Vagina (tissue), 2 donors: ENCODE measurements at places on chromosomes 16 and 17.

DNA sequence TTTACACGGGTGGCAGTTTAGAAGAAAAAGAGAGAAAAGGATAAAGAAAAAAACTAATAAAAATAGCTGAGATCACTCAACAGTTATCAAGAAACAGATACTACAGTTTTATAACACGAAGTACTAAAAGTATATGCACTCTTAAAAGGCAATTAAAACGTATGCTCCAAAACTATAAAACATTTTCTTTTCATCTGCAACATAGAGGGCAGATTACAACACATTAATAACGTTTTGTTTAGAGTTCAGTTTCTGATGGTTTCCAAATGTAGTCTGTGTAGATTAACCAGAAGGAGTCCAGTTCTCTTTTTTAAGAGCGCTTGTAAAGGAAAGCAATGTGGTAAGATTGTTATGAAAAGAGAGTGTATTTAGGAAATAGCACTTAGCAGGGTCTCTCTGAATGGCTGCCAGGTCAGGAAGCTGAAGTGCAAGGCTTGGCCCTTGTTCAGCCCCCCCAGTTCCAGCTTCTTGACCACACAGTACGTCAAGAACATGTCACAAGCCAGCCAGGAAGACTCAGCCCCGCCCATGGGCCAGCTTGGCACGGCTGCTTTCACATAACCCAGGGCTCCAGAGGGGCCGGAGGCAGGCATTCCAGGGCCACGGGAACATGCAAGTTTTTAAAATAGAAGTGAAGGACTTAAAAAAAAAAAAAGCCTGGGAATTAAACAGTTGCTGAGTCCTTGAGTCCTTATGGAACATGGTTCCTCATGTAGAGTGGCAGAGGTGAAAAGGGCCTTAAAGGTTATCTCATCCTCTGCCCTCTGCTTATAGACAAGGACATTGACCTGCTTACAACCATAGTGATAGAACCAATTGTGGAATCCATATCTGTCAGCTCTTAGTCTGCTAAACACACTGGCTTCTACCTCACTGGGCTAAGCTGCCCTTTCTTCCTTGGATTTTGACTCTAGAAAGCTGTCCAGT, 147.4 kb upstream of the TBX2 start:
- peak; percentile 97 for DNase-seq

DNA sequence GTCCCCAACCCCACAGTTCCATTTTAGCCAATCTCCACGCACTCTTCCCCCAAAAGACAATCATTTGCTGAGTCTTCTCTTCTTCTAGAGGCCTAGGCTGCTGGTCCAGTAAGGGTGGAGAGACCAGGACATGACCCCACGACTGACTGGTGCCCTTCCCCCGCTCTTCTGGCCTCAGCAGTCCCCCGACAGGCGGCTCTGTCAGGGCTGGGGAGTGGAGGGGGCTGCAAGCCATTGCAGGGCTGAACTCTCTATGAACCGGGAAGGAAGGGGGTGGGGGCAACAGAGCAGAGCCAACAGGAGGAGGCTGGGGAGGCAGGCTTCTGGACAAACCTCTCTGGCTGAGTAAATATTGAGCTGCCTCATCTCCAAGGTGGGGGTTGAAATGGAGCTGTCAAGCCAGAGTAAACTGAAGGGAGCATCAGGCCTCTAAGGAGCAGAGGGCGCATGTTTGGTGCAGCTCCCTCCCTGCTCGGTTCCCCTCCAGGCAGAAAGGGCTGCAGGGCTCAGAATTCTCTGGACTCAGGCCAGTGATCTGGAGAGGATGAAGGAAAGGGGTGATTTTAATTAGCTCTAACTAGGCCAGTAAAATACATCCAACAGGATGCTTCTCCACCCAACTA, 8.7 kb downstream of the HOXB1 start:
- no peak for DNase-seq

DNA sequence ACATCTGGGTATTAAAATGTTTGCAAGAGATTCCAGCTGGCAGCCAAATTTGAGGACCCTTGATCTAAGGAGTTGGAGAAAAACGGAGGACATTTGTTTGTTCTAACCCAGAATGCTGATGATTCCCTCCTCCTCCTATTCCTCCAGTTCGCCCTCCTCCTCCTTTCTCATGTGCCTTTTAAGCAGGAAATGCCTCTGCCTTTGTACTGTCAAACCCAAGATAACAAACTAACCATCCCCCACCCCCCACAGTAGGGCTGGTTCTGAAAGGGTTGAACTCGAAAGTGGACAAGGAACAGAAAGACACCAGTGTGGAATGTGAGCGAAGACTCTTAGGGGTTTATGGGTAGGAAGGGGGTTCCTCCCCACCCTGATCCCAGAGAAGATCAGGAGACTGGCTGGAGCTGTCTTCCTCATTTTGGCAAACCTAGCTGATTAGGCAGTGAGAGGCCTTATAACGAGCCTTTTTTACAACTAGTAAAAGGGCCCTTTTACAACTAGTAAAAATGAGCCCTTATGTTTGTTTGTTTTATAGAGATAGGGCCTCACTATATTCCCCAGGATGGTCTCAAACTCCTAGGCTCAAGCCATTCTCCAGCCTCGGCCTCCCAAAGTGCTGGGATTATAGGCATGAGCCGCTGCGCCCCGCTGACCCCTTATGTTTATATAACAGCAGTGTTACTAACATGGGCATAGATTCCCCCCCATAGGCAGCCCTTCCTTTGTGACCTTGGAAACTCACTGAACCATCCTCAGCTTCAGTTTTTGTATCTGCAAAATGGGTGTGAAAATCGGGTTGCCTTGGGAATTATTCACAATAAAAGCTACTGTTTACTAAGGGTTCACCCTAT, 975 bp downstream of the CHD9 start:
- no peak for DNase-seq

- no peak for DNase-seq
These were observed 58.2 kb downstream of the TK2 start for GRCh38 chr16:66491716-66492064.

DNA sequence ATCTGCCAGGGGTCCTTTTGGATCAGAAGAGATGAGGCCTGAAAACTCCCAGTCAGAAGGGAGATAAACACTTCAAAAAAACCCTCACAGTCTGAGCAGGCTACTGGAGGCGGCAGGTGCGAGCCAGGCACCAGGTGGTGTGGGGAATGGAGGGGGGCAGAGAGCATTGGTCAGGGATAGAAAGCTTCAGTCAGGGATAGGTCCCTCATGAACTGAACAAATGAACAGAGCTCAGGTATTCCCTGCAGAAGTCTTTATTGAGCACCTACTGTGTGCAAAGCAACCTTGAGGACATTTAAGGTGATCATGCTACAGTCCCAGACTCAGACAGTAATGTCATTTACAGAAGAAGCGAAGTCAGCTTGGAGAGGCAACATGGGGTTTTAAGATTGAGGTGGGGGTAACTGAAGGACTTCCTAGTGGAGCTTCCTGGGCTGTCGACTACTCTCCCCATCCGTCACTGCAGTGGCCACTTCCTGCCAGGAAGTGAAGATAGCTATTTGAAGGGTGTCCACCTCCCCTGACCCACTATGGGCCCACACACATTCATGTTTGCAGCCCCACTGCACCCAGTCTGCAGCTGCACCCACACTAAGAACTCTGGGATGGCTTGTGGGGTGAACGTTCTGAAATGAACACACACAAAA, 3.2 kb downstream of the KIFC3 start:
- no peak for DNase-seq

DNA sequence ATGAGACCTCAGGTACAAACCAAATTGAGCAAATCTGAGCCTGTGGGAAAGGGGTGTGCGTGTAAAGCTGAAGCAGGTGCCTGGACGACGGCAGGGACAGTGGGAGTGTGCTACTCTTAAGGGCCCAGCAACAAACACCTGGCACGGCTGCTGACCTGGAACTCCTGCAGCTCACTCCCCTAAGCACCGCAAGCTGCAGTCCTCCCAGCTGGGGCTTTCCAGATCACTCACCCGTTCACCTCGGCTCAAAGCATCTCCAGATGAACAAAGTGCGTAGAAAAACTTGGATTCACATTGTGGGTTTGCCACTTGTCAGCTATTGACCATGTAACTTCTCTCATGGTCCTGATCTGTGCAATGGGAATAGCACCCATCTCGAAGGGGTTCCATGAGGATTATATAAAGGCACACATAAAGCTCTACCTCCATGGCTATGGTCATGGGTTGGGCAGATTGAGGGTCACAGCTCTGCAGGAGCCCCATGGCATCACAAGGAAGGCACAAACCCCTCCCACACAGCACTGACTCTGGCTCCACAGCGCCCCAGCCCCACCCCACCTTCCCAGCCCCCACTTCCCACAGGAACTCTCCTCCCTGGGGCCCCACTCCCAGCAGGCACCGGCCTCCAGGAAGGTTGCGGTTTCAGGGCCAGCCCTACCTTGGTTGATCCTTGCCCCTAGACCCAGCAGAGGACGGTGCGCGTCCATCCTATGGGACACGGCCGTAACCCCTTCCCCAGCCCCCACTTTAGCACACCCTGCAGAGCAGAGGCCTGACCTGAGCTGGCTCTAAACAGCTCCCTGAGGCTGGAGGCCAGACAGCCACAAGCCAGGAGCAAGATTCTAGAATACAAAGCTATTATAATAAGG, 21.9 kb downstream of the ST3GAL2 start:
- no peak for DNase-seq

- no peak for DNase-seq
These were observed 73.6 kb upstream of the MRTFB start for GRCh38 chr16:13997526-13997925.

- DNase-seq = no peak
These were observed at the start of gene MVP for GRCh38 chr16:29820271-29820701. MVP (plus strand) TSS chr16:29820462; CDS start chr16:29830550, 10,088 bp downstream.

DNA sequence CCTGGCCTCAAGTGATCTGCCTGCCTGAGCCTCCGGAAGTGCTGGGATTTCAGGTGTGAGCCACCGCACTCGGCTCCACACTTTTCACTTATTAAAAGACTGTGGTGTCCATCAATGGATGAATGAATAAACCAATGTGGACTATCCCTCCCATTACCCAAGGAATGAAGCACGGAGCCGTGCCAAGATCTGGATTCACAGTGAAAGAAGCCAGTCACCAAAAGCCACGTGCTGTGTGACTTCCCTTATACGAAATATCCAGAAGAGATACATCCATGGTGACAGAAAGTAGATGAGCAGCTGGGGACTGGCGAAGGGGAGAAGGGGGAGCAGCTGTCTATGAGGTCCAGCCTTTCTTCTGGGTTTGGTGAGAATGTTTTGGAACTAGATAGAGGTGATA, 48.2 kb upstream of the STH start:
- no peak for DNase-seq

GRCh38 chr16:55571191-55571897, 4.9 kb downstream of the CAPNS2 start:
- no peak for DNase-seq

- DNase-seq = no peak
These were observed 6.6 kb downstream of the CTF1 start for GRCh38 chr16:30903002-30903401.

DNA sequence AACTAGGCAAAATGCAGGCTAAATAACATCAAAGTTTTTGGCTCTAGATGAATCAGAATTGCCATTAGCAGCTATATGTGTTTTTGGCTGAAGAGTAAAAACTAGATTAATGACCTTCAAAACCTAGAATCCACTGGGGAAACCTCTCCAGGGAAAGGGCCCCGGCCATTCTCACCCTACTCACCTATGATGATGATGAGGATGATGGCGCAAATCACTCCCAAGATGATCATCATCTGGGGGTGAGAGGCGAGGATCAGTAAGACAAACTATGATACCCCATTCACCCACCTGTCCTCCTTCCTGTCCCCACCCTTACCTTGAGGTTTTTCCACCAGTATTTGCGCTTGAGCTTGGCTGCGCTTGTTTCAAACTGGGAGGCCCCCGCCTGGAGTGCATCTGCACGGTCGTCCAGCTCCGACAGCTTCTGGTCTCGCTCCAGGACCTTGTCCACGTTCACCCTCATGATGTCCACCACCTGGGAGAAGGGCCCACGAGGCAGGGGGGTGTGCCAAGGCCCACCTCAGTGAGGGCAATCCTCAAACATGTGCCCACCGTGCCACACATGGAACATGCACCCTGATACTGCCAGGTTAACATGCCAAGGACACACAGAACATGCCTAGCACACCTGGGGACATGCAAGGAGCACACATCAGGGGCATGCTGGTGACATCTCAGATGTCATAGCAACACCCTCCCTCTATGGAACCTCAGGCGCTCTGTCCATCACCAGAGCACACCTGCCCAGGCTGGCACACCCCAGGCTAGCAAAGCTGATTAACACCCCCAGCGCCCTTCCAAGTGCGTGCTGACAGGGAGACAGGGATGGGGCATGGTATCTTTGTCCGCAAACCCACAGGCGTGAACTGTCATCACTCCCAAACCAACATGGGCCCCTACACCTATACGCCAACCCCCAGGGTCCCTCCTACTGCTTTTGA, 1.2 kb downstream of the VAMP2 start:
- DNase-seq = no peak

- DNase-seq = no peak
These were observed 101.0 kb upstream of the CNTNAP4 start for GRCh38 chr16:76176153-76176552.

- DNase-seq = no peak
These were observed 542.1 kb downstream of the XYLT1 start for GRCh38 chr16:16928532-16929109.

DNA sequence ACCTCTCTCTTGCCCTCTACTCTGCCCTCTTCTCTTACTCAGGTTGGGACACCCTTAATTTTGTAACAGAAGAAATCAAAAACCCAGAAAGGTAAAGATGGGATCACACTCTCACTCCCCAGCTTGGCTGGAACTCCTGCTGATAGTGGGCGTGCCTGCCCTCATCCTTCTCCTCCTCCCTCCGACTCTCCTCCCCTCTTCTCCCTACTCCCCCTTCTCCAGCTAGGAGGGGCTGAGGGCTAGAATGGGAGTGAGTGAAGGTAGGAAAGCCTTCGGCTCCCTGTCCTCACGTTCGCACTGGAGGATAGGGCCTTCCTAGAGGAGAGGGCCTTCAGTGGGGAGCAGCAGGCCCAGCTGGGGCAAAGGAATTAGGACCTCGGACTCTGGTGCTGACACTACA, 20.3 kb downstream of the SLC7A6OS start:
- DNase-seq = no peak

DNA sequence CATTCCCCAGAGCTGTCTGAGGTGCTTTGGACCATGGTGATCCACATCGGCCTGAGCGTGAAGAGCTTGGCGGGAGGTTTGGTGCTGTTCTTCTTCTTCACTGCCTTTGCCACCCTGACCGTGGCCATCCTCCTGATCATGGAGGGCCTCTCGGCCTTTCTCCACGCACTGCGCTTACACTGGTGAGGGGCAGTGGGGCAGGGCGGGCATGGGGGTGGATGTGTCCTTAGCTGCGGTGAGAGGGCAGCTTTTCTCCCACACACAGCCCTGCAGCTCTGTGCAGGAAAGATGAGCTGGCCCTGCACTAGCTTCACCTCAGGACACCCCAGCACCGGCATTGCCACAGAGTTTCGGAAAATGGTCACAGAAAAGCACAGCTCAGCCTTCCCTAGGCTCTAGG, 21.8 kb upstream of the NAGLU start:
- DNase-seq = no peak

- no peak for DNase-seq
These were observed 5.9 kb upstream of the WDR81 start for GRCh38 chr17:1718362-1719165.

GRCh38 chr16:53839150-53839549, 135.2 kb downstream of the FTO start:
- DNase-seq = no peak

GRCh38 chr16:3950343-3951193, 70.1 kb upstream of the CREBBP start:
- DNase-seq = no peak
